CD4-positive, alpha-beta T cell (primary cell): ENCODE measurements at places on chromosomes 12 and 14.

DNA sequence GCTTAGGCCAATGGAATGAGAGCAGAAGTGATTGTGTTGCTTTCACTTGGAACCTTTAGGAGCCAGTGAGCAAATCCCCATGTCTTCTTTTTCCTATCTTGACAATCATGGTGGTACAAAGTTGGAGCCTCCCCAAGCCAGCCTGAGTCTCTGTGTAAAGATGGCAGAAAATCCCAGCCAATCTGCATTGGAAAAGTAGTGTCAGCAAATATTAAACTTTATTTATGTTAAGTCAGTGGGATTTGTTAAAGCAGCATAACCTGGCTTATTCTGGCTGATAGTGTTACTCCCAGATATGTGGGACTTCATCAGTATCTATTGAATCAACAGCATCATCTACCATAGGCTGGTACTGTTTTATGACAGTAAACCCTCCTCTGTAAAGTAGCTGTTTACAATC is 2.2 kb upstream of the NUAK1 start:
- DNase-seq: no peak

DNA sequence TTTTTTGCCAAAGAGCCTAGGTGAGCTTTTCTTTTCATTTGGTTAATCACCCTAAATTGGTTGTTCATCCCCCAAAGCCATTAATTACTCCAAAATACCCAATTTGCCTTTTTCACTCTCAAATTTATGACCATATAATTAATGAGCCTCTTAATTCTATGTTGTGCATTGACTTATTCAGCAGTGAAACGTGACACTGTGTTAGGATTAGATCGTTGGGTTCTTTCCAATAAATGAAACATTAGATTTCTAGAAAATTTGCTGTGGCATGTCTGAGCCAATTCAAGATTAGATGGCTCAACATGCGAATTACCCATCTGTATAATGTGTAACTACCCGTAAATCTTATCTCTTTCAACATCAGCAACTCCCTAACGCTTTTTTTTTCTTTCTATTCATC is 273.4 kb downstream of the BMP4 start:
- no peak for DNase-seq

- DNase-seq: no peak
Observed at GRCh38 chr14:105682956-105683570, 156.7 kb downstream of the TMEM121 start.

- no peak for DNase-seq
Observed at GRCh38 chr12:119175081-119175480, 3.6 kb upstream of the HSPB8 start.

GRCh38 chr14:35861204-35861868 is 35.2 kb downstream of the BRMS1L start:
- DNase-seq: no peak

GRCh38 chr14:59679872-59680271 is 103.3 kb upstream of the CCDC175 start:
- DNase-seq: no peak

GRCh38 chr12:121228919-121229665 is 19.2 kb downstream of the P2RX4 start:
- no peak for DNase-seq

GRCh38 chr12:47945341-47945728 is 18.1 kb upstream of the TMEM106C start:
- no peak for DNase-seq

DNA sequence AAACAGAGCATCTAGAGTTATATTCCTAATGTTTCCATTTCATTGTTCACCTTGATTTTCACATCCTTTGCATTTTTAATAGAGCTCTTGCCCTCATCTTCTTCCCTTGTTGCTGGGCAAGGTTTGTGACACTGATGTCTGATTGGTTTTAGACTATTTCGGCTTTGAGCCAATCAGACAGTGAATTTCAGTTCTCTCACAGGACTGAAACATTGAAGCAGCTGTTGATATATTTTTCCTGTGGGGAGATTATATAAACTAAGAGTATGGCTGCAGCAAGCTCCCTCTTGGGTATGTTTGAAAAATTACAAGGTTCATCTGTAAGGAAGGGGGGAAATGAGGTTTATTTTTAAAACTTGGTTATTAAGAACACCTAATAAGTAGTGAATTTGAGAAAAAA is 51.2 kb downstream of the ATF7IP start:
- peak; percentile 31 for DNase-seq

- DNase-seq: peak; percentile 28
Observed at GRCh38 chr14:37246427-37246829, 48.7 kb downstream of the MIPOL1 start.

DNA sequence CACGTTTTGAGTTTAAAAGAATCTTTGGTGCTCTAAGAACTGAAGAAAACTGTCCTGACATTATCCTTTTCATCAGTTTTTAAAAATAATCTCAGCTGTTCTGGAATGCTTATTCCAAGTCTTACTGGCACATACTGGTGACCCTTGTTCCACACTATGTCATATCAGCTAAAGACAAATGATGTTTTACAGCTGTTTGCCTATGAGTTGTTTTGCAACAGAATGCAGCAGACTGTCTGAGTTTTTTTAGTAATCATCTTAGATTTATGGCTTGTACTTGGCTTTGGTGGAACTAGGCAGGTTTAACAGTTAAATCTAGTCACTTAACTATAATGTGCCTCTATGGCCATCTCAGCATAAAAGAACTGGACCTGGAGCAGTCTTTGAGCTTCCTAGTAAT is 91.6 kb upstream of the GRIN2B start:
- no peak for DNase-seq

GRCh38 chr14:94314890-94315289 is 8.2 kb downstream of the SERPINA6 start:
- DNase-seq: no peak

DNA sequence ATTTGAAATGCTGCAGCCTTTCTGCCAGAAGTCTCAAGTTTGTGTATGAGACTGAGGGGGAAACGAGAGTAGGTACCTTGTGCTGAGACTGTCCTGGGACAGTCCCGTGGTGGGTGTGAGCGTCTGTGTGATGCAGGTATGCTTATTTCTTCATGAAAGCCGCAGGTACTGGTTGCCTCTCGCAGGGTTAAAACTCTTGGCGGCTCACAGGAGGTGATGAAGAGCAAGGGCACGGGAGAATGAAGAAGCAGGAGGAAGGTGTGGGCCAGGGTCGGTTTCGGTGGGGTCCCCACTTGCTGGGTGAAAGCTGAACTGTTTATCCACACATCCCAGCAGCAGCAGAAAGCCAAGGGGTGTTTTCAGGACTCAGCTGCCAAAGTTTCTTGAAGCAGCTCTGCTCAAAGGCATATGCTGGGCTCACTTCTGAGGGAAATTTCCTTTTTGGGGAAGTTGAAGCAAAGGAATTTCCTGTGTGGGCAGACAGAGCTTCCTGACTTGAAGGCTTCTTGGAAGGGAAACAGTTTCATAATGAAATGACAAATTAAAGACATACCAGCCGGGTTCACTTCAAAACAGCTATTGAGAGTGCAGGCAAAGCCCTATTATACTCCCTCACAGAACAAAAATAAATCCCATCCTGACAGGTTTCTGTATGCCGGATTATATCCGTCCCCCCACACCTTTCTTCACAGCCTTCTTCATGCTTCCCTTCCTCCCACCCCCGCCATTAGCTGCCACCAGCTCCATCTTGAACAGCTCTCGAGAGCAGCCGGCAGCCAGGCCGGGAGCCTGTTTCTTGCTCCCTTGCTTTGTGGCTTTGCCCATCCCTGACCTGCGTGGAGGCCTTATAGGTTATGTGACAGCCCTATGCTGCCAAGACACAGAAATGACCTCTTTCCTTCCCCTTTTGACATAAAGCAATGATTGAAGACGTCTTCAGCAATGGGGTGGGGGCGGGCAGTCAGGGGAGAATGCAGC is 116.6 kb downstream of the ETV6 start:
- DNase-seq: peak; percentile 22

- no peak for DNase-seq
Observed at GRCh38 chr12:307406-307805, 44.8 kb upstream of the SLC6A13 start.

DNA sequence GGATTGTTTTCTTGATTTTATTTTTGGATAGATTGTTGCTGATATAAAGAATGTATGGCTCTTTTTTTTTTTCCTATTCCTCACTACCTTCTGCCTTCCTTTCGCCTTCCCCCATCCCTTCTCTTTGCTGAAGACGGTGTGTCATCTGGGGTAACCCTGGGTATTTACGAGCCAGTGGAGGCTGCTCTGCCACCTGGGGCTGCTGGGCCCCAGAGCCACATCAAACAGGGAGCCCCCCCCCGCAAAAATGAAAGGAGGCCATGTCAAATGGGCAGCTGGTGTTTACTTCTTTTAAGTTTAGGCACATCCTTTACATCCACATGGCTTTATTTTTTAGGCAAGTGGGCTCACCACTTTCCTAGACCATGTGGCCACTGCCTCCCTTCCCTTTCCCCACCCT is 25.4 kb downstream of the CHST11 start:
- no peak for DNase-seq

DNA sequence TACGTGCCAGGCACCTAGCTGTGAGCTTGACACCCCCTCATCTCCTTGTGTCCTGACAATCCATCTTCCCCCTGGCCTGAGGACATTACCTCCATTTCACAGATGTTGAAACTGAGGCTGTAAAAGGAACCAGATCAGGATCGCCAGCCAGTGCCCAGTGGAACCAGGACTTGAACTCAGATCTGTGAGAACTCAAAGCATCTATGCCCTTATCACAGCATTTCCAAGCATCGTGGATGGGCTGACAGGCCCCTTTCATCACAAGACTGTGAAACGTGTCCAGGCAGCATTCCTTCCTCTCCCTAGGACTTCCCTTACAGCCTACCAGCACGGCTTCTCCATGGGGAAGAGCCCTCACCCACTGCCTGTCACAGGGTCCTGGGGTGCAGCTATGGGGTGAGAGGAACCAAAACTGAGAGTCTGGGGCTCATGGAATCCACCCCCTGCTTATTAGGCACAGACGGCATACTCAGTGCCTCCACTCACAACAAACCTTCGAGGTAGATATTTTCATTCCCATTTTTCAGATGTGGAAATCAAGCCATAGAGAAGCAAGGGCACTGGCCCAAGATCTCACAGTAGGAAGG is 26.9 kb downstream of the CMKLR1 start:
- no peak for DNase-seq

DNA sequence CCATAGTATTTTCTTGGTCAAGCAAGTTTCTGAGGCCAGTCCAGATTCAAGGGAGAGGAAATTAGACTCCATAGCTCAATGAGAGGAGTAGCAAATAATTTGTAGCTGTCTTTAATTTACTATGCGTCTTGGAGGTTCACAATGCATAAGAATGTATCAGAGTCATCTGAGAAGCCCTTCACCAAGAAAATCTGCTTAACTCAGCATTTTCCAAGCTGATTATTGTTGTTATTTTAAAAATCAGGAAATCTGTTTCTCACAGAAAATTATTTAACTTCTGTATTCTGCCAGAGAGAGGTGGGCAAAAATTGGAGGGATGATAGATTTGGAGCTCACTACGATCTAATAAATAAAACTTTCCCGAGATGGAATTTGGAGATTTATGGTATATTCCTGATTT is 72.0 kb downstream of the SMOC1 start:
- DNase-seq: no peak

- DNase-seq: no peak
Observed at GRCh38 chr12:57821474-57822214, 3.1 kb upstream of the AVIL start.

DNA sequence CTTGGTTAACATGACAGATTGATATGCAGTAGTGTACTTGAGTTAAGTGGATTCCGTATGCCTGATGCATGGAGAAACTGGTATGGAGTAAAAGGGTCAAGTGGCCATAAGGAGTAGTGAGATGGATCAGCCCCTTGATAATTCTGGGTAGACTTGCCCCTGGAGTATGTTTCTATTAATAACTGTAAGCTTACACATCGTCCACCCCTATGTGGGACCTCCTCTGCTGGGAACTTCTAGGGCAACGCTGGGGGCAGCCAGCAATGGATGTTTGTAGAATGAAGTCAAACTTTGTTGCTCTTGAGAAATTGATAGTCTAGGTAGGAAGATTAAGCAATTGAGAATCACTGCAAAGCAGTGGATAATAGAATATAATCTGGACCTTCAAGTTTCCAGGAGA is 3.5 kb downstream of the C12orf75 start:
- no peak for DNase-seq

DNA sequence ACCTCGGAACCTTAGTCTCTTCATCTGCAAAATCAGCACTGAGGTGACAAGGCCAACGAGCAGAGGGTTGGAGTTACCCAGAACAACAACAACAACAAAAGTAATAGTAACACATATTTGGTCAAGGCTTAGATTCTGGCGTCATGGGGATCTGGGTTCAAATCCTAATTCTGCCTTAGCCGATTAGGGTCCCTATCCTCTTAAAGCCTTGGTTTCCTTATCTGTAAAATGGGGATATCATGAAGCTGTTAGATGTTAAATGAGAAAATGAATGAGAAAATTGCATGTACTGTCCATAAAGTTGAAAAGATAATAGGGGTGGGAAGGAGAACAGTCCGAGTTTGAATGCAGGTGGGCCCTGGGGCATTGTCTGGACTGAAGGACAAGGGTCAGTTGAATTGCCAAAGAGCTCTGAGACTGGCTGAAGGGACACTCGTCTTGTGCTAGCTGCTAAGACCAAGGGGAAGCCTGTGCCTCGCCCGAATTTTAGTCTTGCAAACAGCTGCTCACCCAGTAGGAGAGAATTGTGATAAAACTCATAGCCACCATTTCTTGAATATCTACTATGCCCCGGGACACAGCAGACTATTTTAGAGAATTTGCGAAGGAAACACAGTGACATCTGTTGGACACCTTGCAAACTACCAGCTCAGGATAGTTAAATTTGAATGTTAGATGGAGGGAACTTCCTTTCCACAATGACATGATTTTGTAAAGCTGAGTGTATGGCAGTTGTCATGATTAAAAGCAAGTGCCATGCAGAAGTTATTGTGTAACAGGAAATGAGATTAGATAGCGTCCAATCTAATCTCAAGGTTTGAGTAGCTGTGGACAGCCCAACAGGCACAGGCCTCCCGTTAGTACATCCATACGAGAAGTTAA is 6.8 kb upstream of the HNF1A start:
- peak; percentile 29 for DNase-seq

GRCh38 chr12:130839770-130840404 is 837 bp upstream of the STX2 start:
- no peak for DNase-seq

DNA sequence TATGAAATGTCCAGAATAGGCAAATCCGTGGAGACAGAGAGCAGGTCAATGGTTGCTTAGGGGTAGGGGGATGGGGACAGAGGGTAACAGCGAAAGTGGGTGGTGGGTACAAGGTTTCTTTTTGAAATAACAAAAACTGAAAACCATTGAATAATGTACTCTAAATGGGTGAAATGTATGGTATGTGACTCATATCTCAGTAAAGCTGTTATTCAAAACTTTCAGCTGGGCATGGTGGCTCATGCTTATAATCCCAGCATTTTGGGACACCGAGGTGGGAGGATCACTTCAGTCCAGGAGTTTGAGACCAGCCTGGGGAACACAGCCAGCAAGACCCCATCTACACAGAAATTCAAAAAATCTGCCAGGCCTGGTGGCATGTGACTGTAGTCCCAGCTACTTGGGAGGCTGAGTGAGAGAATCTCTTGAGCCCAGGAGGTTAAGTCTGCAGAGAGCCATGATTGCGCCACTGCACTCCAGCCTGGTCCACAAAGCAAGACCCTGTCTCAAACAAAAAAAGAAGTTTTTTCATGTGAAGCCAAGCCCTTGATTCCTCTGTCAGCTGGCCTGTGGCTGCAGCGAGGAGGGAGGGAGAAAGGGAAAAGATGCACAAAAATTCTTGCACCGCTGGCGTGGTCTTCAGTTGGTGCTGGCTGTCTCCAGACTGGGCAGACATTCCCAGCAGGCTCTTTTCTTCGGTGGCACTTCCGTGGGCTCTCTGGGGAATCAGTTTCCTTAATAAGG is 248.2 kb downstream of the SLC41A2 start:
- no peak for DNase-seq
